GM10248 (cell line): ENCODE measurements at places on chromosomes 5 and 9.

DNA sequence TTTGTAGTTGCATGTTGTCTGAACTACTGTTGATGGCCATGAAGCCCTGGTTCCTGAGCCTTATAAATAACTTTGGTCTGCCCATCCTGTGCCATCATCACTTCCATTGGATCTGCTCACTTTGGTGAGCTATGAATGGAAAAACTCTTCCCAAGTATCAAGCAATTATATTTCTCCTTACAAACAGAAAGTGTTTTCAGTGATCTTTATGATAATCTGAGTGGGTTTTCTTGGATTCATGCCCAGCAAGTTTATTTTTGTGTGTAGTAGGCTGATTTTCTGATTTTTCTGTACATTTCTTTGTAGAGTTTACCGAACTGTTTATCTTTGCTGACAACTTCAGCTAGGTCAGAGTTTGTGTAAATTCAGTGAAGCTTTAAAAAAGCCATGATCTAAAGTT, 31.0 kb downstream of the CAMK4 start:
- no peak for DNase-seq

DNA sequence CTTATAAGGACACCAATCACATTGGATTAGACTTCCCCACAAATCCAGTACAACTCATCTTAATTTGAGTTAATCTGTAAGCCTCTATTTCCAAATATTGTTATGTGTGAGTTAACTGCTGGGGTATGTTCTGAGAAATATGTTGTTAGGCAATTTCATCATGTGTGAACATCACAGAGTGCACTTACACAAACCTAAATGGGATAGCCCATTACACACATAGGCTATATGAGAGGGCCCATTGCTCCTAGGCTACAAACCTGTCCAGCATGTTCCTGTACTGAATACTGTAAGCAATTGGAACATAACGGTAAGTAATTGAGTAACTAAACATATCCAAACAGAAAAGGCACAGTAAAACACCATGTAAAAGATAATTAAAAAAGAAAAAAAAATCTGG, 19.1 kb upstream of the ARSI start:
- DNase-seq = no peak

DNA sequence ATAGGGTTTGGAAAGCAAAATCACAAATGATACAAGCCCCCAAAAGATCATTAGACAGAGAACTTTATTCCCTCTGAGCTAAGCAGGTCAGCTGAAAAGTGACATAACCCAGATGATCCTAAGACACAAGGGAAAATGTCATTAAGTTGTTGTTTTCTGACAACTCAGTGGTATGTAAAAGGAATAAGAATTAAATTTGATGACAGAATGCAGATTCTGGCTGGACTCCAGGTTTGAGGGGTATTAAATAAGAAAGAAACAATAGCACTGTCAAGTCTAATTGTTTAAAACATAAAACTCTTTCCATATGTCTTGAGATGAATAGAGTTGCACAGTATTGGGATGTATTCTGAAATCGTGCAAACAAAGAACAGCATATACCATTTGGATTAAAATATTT, 429.9 kb downstream of the CAAP1 start:
- no peak for DNase-seq

DNA sequence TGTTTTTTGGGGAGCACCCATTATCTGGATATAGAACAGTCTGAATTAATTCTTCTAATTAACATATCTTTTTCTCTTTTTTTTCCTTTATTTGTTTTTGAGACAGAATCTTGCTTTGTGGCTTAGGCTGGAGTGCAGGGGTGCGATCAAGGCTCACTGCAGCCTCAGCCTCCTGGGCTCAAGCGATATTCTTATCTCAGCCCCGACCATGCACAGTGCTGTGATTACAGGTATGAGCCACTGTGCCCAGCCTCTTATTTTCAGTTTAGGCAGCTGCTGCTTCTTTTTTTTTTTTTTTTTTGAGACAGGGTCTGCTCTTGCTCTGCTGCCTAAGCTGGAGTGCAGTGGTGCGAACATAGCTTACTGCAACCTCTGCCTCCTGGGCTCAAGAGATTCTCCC, 20.2 kb downstream of the UBE2R2 start:
- no peak for DNase-seq

GRCh38 chr9:90795084-90795483, 6.5 kb upstream of the SYK start:
- no peak for DNase-seq

- no peak for DNase-seq
Measured at GRCh38 chr5:124986667-124987066, 240.2 kb upstream of the ZNF608 start.

- no peak for DNase-seq
Measured at GRCh38 chr5:17177501-17178372, 39.7 kb upstream of the BASP1 start.

GRCh38 chr5:125422342-125422741, 675.9 kb upstream of the ZNF608 start:
- no peak for DNase-seq

GRCh38 chr5:124132843-124133242, 613.6 kb downstream of the ZNF608 start:
- no peak for DNase-seq

DNA sequence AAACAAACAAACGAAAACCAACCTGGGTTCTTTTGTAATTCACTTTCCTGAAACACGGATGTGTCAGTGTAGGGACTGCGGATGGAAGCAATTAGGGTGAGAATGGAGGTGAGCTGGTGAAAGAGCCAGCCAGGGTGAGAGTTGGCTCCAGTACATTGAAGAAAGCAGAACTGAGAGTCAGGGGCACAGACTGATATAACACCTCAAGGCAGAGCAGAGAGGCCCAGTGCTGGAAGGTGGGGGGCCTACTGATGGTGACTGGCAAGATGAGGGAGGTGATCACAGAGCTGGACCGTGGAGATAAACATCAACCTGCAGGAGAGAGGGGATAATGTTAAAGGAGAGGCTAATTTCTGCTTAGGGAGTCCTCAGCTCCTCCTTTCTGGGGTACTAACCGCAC, 221.1 kb downstream of the MAN2A1 start:
- DNase-seq = no peak

DNA sequence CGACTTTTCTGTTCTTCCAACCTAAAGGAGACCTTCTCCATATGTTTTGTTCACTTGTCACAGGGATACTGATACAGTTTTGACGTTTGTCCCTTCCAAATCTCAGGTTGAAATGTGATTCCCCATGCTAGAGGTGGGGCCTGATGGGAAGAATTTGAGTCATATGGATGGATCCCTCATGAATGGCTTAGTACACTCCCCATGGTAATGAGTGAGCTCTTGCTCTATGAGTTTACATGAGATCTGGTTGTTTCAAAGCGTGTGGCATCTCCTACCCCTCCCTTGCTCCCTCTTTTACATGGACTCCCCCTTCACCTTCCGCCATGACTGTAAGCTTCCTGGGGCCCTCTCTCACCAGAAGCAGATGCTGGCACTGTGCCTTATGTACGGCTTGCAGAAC, 6.9 kb downstream of the PIP5K1B start:
- DNase-seq = no peak

DNA sequence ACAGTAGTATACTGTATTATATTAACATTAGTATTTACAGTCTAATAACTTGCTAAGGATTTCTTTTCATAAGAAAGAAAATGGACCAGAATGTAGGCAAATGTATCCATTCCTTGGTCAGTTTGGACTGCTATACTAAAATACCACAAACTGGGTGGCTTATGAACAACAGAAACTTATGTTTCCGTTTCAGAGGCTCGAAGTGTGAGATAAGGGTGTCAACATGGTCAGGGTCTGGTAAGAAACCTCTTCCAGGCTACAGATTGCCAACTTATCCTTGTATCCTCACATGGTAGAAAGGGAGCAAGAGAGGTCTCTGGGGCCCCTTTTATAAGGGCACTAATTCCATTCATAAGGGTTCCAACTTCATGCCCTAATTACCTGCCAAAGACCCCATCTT, 9.2 kb upstream of the ESM1 start:
- DNase-seq = no peak

GRCh38 chr5:42593591-42593990, 163.0 kb upstream of the CCDC152 start:
- no peak for DNase-seq

DNA sequence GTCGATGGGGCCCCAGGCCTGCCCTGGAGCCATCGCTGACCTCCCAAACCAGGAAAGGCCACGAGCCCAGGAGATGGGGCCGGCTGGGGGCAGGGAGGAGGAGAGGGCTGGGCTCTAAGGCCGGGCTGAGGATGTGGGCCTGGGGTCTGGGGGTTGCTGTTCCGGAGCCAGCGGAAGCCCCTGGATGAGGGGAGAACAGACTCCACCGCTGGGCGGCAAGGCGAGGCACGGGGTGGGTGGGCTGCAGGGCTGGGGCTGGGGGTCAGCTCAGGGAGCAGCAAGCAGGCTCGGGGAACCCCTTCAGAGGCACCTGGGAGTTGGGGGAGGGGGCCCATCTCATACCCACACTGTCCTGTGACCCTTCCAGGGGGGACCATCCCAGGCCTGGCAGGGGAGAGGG, 11.7 kb downstream of the LCN12 start:
- no peak for DNase-seq

GRCh38 chr5:156677963-156678362, 172.1 kb upstream of the PPP1R2B start:
- DNase-seq = no peak

GRCh38 chr5:11596185-11596584, 308.1 kb downstream of the CTNND2 start:
- DNase-seq = no peak

- DNase-seq = no peak
Measured at GRCh38 chr5:96113170-96113939, 151.7 kb upstream of the ELL2 start.

GRCh38 chr9:123008909-123009308, 24.6 kb upstream of the GPR21 start:
- DNase-seq = no peak

DNA sequence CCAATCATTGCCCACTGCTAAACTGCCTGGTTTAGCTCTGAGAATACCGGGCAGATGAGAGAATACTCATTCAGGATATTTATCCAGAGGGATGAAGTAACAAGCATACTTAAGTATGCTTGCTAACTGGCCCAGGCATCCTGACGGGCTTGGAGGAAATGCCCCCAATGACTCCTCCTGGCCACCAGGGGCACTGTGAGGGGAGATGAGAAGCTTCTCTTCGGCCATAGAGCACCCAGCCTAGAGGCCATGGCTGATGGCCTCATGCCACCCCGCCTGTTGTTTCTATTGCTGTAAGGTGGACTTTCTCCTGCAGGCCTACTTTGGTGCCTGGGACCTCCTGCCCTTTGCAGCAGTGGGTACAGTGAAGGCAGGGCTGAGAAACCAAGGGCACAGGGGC, 134.5 kb upstream of the FSTL4 start:
- DNase-seq = no peak

- DNase-seq = no peak
Measured at GRCh38 chr5:175560011-175560410, 81.7 kb downstream of the SFXN1 start.

DNA sequence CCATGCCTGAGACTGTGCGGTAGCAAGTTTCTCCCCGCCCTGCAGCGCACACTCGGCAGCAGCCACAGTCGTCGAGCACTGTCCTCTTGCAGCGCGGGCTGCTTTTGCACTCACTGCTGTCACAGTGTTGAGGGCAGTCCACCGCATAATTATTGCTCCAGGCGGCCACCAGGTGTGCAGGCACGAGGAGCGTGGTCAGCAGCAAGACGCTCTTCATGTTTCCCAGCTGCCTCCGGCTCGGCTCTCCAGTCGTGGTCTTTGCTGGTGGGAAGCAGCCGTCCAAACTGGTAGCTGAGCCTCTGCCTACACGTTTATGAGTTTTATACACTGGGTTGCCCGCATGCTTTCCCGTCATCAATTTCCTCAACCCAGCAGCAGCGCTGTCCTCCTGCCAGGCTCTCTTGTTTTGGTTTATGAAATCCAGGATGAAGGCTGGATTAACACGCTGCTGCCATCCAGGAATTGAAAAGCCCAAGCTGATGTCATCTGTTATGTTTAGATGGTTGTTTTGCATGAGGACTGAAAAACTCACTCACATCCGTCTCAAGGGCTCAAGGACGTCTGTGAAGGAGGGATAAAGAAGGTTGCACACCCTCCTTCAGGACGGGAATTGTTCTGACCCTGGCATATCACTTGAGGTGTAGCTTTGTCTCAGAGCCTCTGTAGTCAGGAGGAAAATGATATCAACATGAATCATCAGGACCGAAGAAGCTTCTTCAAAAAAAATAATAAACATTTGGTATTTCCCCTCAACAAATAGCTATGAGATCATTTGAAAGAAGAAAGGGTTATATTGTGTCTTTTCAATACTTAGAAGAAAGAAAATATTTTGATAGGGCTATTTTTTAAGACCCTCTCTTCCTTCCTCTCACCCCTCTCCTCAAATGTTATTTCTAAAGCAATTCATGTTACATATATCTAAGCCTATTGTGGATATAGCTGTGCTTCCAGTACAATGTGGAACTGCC, at the start of gene ESM1:
Gene ESM1, minus strand, starts transcription at position 293 of the 968 bp plus-strand sequence. Its CDS starts 76 bp downstream, at position 217.
- no peak for DNase-seq

GRCh38 chr5:54398191-54398590, 57.3 kb upstream of the HSPB3 start:
- DNase-seq = no peak

DNA sequence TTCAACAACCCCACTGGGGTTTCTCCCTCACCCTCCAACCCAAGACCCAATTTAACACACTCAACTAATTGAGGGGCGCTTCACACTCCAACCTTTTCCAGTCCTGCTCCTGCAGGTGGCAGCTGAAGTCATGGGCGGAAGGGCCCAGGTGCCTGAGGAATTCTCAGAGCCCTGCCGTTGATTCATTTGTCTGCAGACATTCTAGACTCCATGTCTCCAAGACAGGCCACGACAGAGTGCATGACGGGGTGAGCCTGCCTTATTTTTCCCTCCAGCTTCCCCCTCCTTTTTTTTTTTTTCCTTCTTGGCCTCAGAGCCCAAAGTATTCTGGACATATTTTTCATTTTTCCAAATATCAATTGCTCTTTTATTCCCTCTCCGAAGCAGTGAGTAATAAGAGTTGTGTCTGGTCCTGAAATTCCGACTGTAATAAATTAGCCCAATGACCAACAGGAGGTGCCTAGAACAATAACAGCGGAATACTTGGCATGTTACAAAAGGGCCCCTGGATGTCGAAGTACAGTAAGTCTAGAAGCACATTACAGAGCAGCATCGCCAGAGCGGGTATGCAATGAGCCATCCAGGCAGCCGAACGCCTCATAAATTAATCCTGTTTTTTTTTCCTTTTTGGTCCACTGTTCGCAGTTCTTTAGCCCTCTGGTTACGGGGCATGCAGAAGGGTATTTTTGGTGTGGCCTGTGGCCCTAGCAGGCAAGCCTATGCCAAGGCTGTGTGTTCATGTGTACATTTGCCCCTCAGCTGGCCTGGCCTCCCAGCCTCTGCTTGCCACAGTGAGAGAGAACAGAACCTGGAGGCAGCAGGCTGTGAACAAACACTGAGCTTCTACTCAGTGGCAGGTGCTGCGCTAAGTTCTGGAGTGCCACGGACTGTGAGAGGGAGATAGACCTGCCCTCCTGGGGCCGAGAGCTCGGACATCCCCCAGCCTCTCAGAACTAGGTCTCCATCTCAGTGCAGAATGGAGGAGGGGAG, 8.6 kb upstream of the SMIM23 start:
- DNase-seq = no peak

- no peak for DNase-seq
Measured at GRCh38 chr5:76383126-76383832, 19.8 kb upstream of the IQGAP2 start.
